ENCODE measurements at places on chromosomes 3 and 15.

DNA sequence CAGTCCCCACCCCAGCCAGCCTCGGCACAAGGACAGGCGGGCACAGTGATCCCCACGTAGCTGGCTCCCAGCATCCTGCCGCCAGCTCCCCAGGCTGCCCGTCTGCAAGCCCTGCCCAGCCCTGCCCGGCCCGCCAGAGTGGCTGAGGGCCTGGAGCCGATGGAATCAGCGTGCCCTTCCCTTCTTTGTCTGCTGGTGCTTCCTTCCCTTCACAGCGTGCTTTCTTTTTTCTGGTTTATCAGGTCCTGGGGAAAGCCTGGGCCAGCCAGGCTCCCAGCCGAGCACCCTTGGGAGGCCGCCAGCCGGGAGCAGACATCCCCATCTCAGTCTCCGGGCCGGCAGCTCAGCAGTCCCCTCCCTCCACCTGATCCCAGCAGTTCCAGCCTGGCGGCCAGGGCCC is 54.7 kb upstream of the SMAD6 start:
- DNase-seq: no peak

- DNase-seq: no peak
Measured at GRCh38 chr3:168061332-168061996, 34.3 kb downstream of the GOLIM4 start.

DNA sequence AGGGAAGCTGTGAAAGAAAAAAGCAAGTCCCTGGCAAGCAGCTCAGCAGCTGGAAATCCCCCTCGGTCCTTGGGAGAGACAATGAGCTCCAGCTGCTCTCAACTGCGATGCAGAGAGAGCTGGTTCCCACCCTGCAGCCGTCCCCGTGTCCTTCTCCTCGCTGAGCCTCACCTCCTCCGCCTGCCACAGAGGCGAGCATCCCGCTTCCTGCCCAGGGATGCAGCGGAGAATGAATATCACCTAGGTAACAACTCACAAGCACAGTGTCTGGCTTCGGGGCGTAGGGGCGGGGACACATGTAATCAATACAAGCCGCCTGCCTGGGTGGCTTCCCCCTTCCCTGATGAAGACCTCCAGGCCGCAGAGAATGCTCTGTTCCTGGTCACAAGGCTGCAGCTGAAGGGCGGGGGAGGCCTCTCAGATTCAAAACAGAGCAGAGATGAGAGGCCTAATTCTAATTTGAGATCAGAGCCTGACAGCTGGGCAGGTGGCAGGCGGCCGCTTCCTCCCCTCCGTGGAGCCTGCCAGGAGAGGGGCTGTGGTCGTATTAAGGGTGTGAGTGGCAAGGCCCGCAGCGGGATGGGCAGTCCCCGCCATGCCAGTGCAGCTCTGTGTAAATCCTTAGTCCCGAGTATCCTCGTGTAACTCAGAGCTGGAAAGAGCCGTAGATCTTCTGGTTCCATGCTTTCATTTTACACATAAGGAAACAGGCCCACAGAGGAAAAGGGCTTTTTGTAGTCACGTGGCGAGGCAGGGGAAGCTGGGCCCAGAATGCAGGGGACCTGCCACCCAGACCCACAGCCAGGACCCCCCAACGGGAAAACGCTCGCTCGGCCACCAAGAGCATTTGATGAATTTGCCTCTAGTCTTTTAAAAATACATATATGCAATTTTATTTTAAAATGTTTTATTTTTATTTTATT is 24.3 kb downstream of the ZDHHC19 start:
- peak; percentile 92 for DNase-seq

- DNase-seq: no peak
Measured at GRCh38 chr3:78268716-78269668, 1229.1 kb downstream of the ROBO2 start.

- DNase-seq: no peak
Measured at GRCh38 chr15:99727733-99728132, 5.5 kb downstream of the LYSMD4 start.

- DNase-seq: no peak
Measured at GRCh38 chr15:91472316-91472756, 372.3 kb downstream of the SV2B start.

DNA sequence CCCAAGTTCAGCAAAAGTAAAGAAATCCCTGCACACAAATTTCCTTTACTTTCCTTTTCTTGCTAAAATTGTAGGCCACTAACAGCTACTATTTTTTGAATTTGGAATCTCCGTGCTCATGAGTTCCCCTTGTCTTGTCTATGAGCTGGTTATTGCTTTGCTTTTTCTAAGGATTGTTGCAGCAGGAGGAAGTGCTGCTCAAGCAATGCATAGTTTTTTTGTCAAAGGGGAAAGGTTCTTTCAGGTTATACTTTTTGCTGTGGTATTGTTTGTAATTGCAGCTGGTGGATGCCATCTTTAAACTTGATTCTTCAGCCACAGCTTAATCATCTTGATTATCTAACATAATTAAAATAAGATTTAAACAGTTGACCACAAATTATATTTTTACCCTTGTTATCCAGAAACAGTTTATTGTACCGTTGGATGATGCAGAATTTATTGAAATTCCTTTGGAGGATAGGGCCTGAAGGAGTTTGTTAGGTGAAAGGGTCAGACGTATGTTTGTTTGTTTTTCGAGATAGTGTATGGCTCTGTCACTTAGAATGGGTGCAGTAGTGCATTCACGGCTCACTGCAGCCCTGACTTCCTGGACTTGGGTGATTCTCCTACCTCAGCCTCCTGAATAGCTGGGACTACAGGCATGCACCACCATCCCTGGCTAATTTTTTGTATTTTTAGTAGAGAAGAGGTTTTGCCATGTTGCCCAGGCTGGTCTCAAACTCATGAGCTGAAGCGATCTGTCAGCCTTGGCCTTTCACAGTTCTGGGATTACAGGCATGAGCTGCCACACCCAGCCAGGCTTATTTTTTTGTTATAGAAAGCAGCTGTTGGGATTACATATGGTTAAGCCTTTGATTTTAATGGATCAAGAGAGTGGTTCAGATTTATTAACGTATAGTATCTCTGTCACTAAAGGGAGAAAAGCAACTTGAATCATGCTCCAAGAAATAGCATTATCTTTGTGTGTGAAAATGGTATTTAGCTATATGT is 11.7 kb downstream of the MGA start:
- DNase-seq: no peak

GRCh38 chr3:104206925-104207324 is 1159.8 kb upstream of the ALCAM start:
- no peak for DNase-seq

DNA sequence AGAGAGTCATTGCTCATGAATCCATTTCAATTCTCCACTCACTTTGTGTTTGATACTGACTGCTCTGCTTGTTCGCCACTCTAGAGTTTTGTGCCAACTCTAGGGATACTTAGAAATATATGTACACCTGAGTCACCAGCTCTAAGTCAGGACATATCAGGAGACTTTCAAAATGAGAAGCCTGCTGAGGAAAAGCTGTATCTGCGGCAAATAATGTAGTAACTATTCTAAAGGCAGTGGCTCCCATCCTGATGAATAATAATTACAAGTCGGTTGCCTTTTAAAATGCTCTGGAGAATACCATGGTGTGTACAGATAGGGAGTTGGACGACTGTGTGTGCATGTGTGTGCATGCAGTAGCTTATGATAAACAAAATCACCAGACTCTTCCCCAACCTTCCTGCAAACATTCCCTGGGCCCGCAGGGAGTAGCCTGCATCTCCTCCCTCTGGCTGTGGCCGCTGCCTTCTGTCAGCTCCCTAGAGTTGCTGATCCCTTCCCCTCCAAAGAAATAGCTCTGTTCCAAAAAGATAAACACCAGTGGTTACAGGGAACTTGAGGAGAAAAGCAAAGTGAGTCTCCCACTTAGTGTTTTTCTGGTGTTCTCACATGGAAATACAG is 346.3 kb upstream of the UMPS start:
- no peak for DNase-seq

GRCh38 chr3:197540961-197541377 is 14.8 kb downstream of the BDH1 start:
- DNase-seq: no peak

DNA sequence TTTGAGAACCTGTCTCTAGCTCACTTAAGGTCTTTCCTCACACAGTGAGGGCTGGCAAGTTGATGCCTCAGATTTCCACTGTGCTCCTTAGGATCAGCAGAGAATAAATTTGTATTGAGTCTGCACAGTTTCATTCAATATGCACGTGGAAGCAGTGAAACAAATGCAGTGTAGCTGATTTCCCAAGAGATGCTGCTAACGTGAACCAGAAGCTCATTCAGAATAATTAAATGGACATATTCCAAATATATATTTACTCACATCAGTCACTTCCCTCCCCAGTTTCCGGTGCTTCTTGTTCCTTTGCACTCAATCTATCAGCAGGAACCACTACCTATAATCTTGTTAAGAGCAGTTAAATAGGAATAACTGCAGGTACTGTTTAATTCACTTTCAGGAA is 86.1 kb downstream of the UNC13C start:
- no peak for DNase-seq

- DNase-seq: no peak
Measured at GRCh38 chr3:183613366-183614285, 21.8 kb upstream of the KLHL24 start.

GRCh38 chr3:52433328-52433995 is 11.4 kb downstream of the SEMA3G start:
- no peak for DNase-seq

GRCh38 chr15:62428259-62428658 is 263.2 kb upstream of the C2CD4B start:
- no peak for DNase-seq

- no peak for DNase-seq
Measured at GRCh38 chr3:87173776-87174175, 53.3 kb upstream of the CHMP2B start.

GRCh38 chr3:189330066-189330465 is 158.3 kb downstream of the TPRG1 start:
- no peak for DNase-seq

DNA sequence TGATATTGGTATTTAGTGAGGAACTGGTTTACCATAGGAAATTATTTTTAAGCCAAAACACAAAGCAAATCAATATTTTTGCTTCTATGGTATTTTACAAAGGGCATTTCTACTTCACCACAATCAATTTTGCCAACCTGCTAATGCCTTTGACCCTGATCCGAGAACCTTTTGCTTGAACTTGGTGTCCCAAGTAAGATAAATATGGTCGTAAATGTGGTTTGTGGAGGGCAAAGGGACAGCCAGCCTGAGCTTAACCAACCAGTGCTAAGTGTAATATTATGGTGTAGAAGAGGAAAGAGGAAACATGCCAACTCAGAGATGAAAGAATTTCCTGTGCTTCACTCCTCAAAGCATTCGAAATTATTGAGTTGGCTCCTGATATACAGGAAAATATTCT is 148.4 kb downstream of the C3orf38 start:
- no peak for DNase-seq

GRCh38 chr3:31165399-31165860 is 271.0 kb upstream of the GADL1 start:
- DNase-seq: no peak

DNA sequence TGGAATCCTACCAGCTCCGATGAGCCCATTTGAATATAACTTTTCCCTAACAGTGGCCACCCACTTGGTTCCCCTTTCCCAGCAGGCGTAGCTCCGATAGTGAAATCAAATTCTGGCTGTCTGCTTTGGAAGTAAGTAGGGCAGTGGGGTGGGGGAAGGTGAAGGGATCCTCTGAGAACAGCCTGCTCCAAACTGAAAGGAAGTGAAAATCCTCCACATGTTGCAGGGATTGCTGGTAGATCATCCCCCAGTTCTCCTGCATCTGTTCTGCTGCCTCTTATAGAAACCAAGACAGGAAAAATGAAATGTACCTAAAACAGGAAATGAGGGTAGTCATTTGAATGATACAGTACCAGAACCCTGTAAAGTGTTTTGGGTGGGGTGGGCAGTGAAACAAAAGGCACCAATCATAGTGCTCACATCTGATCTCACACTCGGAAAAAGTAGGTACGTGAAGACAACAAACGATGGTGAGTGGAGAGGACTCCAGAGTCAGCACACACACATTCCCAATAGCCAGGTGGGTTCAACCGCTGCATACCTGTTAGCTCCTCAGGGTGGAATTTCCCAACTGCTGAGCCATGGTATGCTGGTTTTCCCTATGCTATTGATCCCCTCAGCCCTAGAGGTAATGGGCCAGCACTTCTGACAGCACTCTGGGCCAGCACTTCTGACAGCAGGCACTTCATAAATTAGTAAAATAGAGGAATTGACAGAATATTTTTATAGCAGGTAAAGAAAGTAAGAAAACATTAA is 304.9 kb upstream of the ADAMTS9 start:
- DNase-seq: no peak

GRCh38 chr3:85851071-85851470 is 892.3 kb downstream of the CADM2 start:
- no peak for DNase-seq

DNA sequence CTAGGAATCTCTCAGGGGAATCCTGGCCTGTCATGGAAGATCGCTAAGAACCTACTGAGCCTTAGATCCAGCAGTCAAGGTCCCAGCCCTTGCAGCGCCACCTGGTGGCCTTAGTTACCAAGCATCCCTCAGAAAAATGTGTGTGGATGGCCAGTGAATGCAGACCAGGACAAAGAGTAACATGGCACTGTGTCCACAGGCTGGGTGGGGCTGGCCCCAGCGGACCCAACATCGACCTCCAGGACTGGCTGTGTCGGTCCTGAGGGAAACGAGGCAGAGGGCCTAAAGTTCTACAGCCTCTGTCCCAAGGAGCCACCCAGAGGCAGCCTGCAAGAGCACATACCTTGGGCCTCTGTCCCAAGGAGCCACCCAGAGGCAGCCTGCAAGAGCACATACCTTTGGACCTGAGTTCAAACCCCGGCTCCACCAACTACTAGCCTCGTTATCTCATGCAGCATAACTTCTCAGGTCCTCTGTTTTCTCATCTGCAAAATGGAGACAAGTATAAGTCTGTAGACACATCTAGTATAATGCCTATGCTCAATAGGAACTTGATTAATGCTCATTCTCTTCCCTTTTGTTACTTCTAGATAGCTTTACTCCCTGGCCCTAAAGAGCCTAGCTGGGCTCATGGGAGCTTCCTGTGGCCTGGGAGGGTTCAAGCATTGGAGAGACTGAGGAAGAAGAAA is 57.5 kb upstream of the HERC1 start:
- DNase-seq: peak; percentile 78

GRCh38 chr3:79517766-79518413 is 249.9 kb downstream of the ROBO1 start:
- no peak for DNase-seq

GRCh38 chr3:47515100-47515499 is 1.6 kb upstream of the ELP6 start:
- no peak for DNase-seq

- no peak for DNase-seq
Measured at GRCh38 chr15:65069779-65070546, 2.2 kb upstream of the RASL12 start.

DNA sequence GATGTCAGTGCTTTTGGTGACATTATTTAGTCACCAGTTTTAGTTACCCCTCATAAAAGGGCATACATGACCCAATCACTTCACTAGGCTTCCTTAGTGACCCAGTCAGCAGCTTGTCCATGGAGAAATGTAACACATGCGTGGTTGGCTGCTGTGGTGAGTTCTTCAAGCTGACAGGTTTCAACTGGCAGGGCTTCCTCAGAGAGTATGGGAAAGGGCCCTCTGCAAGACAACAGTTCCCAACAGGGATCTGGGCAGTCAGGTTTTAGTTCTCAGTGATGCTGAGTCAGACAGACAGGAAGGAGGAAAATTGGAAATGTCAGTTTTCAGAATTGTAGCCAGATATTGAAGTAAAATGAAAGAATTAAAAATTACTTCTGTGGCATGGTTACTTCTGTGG is 282.5 kb downstream of the TBL1XR1 start:
- no peak for DNase-seq

All from posterior cingulate gyrus (tissue), 11 donors.